ENCODE measurements at places on chromosomes 2 and 18.

DNA sequence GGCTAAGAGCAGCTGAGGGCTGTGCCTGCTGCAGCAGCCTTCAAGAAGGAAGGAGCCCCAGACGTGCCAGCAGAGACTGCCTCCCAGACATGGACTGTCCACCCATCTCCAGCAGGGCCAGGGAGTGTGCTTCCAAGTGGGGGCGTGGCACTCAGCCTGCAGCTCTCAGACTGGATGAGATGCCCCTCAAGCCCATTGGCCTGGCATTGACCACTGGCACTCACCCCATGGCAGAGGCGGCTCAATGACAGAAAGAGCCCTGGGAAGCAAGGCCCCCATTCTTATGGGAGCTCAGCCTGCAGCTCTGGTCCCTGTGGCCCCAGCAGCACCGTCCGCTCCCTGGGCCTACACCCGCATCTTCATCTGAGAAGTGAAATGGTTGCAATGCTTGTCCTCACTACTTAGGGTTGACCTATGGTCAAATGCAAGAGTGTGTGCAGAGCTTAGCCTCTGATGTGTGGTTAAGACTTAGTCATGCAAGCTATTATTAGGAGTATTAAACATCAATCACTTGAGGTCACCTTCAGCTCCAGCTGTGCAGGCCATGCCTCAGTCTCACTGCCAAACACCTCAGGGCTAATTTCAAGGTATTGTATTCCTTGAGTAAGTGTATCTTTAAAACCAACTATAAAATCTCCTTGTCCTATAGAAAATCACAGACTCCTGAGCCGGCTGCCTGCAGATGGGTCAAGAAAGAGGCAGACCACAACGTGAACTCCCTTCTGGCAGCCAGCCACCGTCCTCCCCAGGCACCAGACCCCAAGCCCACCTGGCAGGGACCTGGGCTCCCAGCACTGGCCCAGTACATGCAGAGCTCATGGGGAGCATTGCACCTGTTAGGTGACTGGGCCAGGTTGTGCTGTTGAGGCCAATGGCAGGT lies 194.8 kb downstream of the NDUFA10 start:
- no peak for DNase-seq

- DNase-seq: no peak
Observed at GRCh38 chr2:120926463-120927264, 191.0 kb downstream of the GLI2 start.

DNA sequence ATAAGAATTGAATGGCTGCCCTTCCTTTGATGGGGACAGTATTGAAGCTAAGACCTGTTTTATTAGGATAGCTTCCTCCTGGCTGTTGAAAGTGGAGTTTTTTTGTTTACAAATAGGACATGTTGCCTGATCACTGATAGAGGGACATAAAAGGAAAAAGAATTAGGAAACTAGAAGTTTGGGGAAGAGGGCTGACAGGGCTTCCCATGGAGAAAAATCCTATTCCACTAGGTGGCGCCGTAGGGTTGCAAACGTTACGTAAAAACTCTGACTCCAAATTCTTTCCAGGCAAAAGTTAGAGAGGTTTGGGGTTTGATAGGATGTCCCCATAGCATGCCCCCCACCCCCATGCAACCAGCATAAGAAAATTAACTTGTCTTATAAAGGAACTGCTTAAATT lies 11.1 kb upstream of the RBFA start:
- no peak for DNase-seq

DNA sequence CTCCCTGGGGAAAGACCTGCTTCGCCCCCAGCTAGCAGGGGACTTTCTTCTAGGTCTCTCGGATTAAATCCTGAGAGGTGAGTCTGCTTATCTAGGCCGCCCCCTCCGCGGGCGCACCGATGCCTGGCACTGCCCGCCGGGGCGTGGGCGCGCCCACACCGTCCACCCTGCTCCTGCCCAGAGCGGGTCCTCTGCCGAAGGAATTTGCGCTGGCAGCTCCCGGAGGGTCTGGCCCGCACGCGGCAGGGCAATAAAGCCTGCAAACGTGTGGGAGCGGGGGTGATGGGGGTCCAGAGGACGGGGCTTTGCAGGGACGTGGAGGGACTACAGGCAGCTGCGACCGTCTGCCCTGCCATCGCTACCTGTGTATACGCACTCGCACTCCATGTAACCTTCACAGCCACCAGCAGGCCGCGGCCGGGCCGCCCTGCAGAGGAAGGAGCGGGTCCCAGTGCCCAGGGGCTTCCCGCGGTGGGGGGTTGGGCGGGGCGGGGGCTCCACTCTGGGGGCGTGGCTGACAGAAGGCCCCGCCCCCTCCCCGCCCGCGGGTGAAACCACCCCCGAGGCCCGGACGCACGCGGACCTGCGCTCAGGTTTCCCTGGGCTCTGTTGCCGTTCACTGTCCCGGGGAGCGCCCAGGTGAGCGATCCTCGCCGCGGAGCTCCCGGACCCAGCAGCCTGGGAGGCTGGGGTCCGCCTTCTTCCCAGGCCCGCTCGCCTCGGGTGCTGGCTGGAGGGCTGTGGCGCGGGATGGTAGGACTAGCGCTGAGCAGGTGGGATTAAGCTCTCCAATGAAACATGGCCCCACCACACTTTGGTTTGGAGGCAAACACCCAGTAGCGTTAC lies 174.5 kb upstream of the HS6ST1 start:
- DNase-seq: no peak

DNA sequence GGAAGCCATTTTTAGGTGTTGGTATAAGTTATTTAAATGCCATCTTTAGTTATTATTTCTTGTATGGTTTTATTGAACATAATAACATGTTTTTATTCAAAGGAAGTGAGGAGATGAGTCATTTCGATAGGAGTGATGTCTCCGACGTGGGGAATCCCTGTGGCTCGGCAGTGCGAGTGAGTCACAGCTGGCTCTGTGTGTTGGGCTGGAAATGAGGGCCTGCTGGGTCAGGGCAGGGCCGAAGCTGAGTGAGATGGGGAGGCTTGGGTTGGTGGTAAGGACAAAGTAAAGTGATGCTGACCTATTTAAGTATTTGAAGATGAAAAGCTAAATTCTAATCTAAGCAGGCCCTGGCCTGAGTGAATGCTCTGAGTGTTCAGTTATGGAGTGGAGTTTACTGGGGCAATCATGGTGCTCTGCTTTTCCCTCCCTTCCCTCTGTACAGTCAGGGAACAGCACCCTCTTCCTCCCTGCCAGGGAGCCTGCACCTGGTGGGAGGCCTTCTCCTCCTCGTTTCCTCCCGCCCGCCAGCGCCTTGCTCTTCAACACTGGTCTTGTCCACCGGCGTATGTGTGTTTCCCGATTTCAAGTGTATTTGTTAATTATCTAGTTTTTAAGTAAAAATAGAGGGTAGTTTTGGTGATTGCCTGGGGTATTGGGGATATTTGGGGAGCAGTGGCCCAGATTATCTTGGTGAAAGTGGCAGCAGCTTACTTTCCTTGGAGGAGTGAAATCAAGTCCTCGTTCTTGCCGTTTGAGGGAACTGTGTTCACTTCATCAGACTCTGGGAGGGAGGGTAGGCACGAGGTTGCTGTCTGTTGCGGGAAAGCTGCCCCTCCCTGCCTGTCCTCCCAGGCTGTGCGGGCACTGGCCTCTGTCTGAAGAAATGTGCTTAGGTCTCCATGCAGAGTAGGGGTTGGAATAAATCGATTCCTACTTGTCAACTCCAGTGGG lies 157.0 kb downstream of the LDLRAD4 start:
- no peak for DNase-seq

- no peak for DNase-seq
Observed at GRCh38 chr2:229713371-229714079, 830 bp downstream of the DNER start.

DNA sequence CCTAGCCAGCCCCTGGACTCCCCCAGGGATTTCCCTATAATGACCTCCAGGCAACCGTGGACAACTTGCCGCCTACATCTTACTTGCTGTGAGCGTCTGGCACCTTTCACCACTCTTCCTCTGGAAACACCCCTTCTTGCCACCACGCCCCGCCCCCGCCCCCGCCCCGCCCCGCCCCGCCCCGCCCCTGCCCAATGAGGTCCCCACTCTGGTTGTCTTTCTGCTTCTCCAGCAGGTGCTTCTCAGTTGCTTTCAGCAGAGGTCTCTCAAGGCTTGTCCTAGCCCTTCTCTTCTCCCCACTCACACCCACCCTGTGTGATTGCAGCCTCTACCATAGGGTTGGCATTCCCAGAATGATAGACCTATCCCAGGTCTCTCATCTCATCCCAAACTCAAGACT lies 214.5 kb downstream of the EN1 start:
- DNase-seq: no peak

GRCh38 chr2:240663546-240664190 lies 19.0 kb downstream of the AQP12B start:
- DNase-seq: no peak

Data from thyroid gland (tissue), 4 donors.